ENCODE measurements at places on chromosomes 3 and 15. TPM values are rescaled to one million over a fixed set of nuclear protein-coding genes. Genes with fewer than 3 reads are reported as not detected.

Gene NR2F2
- 12.0 TPM for total RNA-seq

Gene TMEM207
- not detected for total RNA-seq

Gene SLC41A3
- 31.3 TPM for total RNA-seq

Gene TGM5
- total RNA-seq, result not detected

Gene TMOD2
- 8.4 TPM for total RNA-seq
